ENCODE measurements at places on chromosomes 1 and 21.

DNA sequence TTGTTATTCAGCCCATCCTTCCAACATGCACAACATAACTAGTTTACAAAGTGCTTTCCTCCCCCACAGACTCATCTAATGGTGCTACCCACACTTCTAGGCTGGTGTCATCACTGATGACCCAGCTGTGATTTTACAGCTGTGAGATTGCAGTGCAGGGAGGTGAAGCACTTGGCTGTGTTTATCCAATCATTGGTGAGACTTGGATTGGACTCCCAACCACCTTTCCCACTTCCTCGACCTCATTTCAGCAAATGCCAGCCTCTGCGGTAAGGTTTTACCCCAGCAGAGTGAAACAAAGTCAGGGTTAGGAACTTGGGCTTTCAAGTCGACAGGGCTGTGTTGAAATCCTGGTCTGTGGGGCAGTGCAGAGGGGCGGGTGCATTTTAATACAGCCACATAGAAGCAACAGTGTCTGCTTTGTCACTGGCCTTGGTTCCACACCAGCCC, 22.1 kb downstream of the ECHDC2 start:
- no peak for DNase-seq

GRCh38 chr1:43402089-43402865, 12.6 kb downstream of the SZT2 start:
- DNase-seq: no peak

DNA sequence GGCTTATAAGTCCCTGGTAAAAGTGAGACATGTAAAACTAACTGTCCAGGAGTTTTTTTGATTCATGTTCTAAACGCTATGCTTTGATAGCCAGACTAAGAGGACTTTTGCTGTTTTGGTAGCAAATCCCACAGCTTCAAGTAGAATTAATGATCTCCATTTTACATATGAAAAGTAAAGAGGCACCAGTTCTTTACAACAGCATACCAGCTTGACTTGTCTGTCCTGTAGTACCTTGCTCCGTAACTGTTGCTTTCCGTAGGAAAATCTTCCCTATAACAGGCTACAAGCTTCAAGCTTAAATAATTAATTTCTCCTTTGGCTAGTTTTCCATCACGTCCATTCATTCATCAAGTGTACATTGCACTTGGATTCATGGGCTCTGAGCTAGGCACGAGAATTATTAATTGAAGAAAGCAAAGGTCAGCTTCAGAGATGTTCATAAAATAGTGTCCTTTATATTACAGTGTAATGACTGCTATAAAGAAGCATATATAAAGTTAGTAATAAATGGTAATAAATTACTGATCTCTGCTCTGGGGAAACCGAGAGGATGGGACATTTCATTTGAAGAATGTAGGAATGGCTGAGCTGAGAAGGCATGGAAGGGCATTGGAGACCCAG, 29.2 kb downstream of the B3GALT5 start:
- no peak for DNase-seq

DNA sequence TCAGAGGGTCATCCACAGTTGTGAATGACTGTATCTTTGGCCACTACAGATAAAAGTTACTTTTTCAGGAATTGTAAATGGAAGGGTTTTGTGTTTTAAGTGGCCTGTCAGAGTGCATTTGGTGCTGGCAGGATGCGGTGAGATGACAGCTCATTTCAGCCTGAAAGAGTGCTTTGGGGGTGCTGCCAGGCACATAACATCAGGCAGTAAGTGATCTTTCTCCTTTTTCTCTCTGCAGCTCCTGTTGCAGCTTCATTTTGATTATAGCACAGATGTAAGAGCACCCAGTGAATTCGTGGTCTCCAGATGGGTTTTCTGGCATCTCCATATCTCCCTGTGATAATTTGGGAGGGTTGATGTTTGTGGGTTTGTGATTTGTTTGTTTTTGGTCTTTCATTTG, 14.8 kb upstream of the FAM163A start:
- DNase-seq: no peak

DNA sequence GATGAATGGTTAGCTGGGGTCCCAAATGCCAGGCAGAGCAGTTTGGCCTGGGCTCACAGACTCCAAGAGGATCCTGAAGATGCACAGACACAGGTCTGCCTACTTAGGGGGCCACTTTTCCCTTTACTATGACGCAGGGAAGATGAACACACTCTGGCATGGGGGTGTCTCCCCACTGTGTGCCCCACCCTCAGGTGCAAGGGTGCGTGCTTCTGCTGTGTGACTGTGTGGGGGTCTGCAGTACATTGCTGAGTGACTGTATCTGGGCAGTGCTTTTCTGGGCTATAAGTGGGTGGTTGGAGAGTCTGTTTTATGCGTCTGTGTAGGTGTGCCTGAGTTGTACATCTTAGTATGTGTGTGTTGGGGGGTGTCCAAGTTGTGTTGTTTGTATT, 3.8 kb downstream of the NR0B2 start:
- no peak for DNase-seq

DNA sequence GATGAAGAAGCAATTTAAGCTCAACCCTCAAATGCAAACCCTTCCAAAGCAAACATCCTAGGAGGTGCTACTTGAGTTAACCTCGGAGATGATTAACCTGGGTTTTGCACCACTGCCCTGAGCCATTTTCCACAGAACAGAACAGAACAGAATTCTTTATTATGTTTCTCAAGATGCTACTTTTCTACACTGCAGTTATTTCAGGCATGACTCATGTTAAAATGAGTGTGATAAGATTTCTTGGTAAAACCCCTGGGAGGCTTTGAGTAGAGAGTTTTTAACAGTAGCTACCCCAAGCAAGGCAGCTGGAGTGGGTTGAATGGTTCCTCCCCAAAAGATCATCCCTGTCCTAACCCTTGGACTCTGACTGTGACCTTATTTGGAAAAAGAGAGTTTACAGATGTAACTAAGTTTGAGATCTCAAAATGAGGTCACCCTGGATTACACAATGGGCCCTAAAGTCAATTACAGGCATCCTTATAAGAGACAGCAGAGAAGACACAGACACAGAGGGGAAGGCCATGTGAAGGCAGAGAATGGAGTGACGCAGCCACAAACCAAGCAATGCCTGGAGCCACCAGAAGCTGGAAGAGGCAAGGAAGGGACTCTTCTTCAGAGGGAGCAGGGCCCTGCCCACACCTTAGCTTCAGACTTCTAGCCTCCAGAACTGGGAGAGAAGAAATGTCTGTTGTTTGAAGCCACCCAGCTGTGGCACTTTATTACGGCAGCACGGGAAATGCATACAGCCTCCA, 153.4 kb downstream of the ETS2 start:
- DNase-seq: no peak

- no peak for DNase-seq
These were observed 49.6 kb downstream of the TNFRSF8 start for GRCh38 chr1:12112711-12113161.

- DNase-seq: no peak
These were observed 13.4 kb upstream of the SVBP start for GRCh38 chr1:42830631-42831030.

DNA sequence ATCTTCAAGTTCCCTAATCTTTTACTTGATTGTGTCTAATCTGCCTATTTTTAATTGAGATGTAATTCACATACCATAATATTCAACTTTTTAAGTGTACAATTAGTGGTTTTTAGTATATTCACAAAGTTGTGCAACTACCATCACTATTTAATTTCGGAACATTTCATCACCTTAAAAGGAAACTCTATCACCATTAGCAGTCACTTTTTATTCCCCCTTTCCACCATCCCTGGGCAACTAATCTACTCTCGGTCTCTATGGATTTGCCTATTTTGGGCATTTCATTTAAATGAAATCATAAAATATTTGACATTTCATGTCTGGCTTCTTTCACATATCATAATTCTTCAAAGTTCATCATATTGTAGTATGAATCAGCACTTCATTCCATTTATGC, 30.6 kb upstream of the HYI start:
- DNase-seq: no peak

DNA sequence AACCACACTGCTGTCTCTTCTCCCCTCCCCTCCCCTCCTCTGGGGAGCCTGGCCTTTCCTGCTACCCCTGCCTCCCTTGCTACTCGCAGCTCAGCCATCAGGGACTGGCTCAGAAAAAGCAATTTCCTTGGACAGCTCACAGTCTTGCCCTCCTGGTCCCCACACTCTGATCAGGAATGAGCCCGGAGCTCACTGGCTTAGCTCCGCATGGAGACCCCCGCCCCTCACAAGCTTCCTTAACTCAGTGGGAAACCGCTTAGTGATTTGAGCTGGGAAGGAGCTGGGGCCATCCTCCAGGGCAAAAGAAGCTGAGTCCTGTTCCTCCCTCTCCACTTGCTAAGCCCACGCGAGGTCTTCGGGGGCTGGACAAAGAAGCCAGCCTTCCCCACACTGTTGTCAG, 70.3 kb upstream of the ACTL8 start:
- no peak for DNase-seq

DNA sequence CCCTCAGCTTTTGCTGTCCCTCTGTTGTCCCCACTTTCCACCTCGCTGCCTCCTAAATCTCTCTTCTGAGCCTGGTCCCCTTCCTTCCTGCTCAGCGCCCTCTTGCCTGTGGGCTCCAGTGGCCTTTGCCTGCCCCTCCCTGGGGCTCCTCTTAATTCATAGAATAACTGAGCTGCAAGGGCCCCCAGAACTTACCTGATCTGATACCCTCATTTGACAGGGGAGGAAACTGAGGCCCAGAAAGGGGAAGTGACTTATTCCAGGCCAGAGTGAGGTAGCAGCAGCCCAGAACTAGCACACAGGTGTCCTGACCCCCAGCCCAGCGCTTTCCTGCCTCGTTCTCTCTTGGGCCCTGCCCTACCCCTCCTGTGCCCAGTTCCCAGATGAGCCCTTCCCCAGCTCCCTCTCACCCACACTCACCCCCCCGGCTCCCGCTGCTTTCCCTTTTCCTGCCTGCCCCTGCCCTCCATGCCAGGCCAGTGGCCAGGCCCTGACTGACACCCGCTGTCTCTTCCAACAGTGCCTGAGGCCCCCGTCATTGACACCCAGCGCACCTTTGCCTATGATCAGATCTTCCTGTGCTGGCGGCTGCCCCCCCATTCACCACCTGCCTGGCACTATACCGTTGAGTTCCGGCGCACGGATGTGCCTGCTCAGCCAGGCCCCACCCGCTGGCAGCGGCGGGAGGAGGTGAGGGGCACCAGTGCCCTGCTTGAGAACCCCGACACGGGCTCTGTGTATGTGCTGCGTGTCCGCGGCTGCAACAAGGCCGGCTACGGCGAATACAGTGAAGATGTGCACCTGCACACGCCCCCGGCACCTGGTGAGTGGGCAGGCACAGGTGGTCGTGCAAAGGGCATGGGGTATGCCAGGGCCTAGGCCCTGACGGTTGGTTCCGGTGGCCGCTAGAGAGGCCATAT, 5.7 kb downstream of the TRIM46 start:
- no peak for DNase-seq

GRCh38 chr1:151402764-151403163, 3.4 kb downstream of the PSMB4 start:
- DNase-seq: no peak

DNA sequence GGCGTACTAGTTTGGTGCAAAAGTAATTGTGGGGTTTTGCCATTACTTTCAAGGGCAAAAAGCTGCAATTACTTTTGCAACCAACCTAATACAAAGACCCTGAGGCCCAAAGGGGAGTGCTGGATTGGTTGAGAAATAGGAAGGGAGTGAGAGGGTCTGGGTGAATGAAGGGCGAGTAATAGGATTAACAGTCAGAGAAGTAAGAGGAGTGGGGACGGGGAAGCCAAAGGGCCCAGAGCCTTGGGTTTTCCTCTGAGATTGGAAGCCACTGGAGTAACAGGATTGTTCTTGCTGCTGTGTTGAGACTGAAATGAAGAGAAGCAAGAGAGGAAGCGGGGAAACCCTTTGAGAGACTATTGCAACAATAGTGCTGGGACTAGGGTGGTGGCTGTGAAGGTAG, 19.0 kb upstream of the PRELP start:
- no peak for DNase-seq

DNA sequence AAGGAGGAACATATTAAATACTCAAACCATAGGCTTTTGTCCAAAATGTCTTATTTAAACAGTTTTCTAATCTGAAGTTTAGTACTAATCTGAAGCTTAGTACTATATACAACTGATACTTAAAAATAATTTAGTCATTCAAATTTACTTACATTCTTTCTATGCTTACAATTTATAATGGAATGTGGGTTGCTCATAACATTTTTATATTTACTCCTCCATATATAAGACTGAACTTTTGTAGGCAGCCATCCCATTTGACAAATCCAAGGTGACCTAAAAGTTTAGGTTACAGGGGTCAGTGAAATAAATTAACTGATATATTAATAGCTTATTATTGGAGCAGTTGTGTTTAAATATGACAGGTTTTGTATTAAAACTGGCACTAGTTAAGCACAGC, 570.6 kb downstream of the DPYD start:
- no peak for DNase-seq

- DNase-seq: no peak
These were observed 25.6 kb downstream of the SELENOF start for GRCh38 chr1:86888327-86888726.

DNA sequence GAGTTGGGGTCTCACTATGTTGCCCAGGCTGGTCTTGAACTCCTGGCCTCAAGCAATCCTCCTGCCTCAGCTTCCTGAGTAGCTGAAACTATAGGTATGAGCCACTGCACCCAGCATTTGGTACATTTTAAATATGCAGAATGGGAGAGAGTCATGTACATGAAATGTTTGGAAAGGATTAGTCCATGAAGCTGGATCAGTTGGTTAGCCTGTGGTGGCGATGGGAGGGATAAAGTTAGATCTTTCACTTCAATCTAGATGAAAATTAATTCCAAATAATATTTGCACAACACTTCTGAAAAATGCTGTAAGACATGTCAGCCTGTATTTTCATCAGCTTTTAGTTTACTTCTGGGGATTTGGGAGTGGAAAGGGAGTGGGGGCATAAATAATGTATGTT, 188.9 kb downstream of the HUNK start:
- DNase-seq: no peak

- DNase-seq: no peak
These were observed 26.8 kb downstream of the IFFO2 start for GRCh38 chr1:18929686-18930085.

DNA sequence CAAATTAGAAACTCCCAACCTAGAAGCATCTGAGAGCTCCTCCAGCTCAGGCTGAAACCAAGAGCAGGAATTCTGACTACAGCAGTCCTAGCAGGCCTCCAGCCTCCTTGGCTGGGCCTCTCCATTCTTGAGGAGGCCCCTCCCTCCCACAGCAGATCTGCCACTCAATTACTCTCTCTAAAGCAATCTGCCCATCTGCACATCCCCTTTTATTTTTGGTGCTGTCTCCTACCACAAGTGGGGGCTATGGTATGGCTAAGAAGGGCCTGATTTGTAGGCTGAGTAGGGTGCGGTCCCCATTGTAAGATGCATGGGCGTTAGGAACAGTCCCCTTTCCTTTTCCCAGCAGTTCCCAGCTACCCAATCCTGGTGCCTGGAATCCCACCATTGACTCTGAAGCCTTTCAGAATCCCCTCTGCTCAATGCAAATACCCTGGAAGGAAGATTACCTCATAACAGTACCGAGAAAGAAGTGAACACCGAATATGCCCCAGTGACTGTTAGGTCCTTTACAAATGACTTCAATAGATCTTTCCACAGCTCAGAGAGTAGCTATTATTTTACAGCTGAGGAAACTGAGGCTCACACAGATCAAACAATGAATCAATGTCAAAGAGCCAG, 11.6 kb upstream of the TTC39A start:
- DNase-seq: no peak

GRCh38 chr1:226549937-226550671, 1.5 kb downstream of the STUM start:
- DNase-seq: no peak

GRCh38 chr1:6967431-6968111, 182.3 kb downstream of the CAMTA1 start:
- DNase-seq: no peak
